ENCODE measurements at places on chromosomes 5 and 9.

GRCh38 chr5:566636-567309 lies 42.5 kb upstream of the SLC9A3 start:
- no peak for DNase-seq

- DNase-seq = no peak
Observed at GRCh38 chr5:137304226-137304874, 194.8 kb downstream of the SPOCK1 start.

- DNase-seq = no peak
Observed at GRCh38 chr9:19456426-19456825, 47.6 kb downstream of the ACER2 start.

GRCh38 chr5:139747583-139748504 lies 47.8 kb upstream of the PSD2 start:
- no peak for DNase-seq

- no peak for DNase-seq
Observed at GRCh38 chr5:11346336-11346735, 557.9 kb downstream of the CTNND2 start.

DNA sequence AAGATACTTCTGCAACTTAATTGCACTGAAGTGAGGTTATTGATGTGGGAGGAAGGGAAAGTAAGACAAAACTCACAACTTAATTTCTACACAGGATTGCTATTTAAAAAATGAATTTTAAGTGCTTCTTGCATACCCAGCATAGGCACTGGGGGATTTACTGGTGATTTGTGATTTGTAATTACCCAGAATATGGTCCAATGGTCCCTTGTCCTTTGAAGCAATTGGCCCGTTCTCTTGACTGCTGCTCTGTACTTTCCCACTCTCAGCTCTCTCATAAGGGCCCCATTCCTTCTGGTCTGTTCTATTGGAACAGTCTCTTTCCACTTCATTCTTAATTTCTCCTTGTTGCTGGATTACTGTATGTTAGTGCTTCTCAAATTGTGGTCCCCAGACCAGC lies 75.4 kb upstream of the SPATA31D4 start:
- DNase-seq = no peak

GRCh38 chr9:16868701-16869100 lies 1.8 kb downstream of the BNC2 start:
- no peak for DNase-seq

- DNase-seq = no peak
Observed at GRCh38 chr9:563200-563599, 278.3 kb upstream of the DMRT1 start.

GRCh38 chr5:32158679-32158975 lies 15.5 kb downstream of the GOLPH3 start:
- DNase-seq = no peak

All from A549 (cell line).